Right ventricle myocardium inferior (tissue), 1 donor: ENCODE measurements at places on chromosomes 3 and 15. TPM values are rescaled to one million over a fixed set of nuclear protein-coding genes. Genes with fewer than 3 reads are reported as not detected.

DNA sequence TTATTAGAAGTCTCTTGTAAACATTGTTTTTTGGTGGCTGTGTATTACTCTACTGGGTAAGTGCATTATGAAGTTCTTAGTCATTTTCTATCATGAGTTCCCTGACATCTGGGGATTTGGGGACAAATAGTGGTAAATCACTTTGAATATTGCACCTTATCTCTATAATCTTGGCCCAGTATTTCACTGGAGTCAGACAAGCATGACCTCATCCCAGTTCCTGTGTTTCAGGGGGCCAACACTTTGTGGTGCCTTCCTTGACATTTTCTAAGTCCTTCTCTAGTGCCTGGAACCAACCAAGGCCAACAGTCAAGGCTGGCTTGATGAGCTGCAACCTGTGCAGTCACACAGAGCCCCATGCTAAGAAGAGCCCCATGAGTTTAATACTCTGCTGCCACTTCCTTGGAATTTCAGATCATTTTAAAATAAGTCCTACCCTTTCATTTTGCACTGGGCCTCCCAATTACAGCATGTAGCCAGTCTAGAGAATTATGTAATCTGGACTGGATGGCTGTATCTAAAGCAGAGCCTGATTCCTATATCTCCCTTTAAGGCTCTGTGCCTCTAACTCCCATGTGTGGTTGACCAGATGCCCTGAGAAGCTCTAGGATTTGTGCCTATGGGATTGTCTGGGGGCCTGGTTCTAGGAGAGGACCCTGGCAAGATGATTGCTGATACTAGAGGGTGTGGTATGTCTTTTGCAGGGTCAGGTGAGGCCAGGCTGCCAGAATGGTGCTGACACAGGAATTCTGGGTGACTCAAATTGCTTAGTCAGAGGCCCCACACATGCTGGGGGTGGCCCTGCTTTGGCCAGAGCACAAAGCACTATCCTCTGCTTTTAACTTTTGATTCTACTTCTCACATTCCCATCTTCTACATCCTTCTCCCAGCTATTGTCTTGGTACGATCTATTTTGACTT is 319.6 kb upstream of the TBC1D5 start:
- DNase-seq: no peak

DNA sequence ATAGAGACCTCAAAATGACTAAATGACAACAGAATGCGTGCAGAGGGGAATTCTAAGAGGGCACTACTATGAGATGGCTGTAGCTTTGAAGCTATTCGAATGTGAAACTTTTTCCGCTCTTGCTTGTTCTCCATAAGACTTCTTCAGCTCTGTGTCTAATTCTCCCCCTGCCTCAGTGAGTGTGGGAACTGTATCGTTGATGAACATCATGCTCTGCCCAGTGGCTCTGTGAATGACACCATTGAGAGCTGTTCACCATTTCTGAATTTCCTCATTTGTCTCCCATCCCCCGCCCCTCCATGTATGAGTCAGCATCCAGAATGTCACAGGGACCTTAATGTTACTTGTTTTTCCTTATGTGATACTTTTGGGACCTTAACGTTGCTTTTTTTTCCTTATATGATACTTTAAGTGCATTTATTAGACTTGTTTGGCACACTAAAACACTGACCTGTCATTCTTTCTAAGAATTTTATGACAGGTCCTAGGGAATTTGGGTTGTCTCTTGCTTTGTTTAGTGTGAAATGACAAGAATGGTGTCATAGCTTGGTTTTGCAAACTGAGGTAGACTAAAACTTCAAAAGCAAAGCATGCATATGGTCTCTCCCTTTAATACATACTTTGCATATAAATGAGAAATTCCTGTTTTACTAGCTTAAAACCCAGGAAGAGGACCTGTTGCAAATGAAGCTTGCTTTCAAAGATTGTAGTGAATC is 99.6 kb downstream of the FNDC3B start:
- no peak for DNase-seq

DNA sequence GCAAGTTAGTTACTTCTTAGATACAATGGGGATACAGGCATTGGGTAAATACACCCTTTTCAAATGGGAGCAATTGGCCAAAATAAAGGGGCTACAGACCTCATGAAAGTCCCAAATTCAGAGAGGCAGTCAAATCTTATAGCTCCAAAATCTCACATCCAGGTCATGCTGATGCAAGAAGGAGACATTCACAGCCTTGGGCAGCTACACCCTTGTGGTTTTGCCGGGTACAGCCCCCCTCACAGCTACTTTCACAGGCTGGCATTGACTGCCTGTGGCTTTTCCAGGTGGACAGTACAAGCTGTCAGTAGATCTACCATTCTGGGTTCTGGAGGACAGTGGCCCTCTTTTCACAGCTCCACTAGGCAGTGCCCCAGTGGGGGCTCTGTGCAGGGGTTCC is 17.5 kb upstream of the PLSCR1 start:
- DNase-seq: no peak

- no peak for DNase-seq
These were observed 37.8 kb downstream of the EHHADH start for GRCh38 chr3:185215873-185216606.

- DNase-seq: no peak
These were observed at the start of gene CPNE9 for GRCh38 chr3:9703736-9704346. Gene CPNE9 (plus strand): TSS chr3:9703833. CDS start chr3:9703997, 164 bp downstream.

GRCh38 chr3:137347817-137348368 is 390.1 kb downstream of the IL20RB start:
- DNase-seq: no peak

DNA sequence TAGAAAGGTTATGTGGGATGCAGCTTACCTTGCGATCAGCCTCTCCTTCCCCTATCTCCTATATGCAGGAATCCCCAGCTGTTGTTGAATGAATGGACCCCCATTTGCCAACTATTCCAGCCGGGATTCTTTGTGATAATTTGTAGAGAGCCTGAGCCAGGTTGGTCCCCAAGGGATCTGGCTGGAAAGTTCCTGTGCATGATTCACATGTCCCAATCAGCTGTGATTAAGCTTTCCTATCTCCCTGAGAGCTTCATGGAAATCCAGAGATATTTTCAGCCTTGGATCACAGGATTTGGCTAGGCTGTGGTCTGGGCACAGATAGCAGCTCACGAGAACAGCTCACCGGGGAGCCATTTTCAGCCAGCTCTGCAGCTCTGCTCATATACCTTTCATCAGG is 76.7 kb downstream of the ARNT2 start:
- no peak for DNase-seq

GRCh38 chr3:11613319-11613718 is 30.4 kb downstream of the VGLL4 start:
- DNase-seq: no peak

DNA sequence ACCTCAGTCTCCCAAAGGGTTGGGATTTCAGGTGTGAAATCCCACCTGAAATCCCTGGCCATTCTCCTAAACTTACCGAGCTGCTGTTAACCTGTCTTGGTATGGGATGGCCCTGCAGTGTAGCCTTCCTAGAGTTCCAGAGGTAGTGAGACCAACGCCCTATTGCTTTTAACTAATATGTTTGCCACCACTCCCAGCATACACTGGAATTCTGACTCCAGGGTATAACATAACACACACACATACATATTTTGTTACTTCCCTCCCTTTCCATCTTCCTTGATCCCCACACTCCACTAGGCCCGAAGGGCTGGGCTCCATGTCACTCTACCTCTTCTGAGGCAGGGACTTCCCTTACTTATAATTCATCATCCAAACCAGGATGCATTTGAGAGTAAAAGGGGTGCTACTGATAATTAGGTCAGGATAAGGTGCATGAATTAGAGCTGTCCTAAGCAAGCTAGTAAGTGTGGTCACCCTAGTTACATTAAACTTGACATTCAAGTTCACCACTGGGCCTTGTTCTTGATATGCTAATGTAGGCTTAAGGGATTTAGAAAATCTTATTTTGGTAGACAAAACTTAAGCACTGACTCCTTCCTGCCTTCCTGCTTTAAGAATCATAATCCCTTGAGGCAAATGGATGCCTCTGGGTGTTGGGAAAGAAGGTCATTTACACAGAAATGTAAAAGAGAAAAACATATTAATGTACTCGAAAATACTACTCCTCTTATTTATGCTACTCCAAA is 317.6 kb downstream of the MAGI1 start:
- DNase-seq: no peak

DNA sequence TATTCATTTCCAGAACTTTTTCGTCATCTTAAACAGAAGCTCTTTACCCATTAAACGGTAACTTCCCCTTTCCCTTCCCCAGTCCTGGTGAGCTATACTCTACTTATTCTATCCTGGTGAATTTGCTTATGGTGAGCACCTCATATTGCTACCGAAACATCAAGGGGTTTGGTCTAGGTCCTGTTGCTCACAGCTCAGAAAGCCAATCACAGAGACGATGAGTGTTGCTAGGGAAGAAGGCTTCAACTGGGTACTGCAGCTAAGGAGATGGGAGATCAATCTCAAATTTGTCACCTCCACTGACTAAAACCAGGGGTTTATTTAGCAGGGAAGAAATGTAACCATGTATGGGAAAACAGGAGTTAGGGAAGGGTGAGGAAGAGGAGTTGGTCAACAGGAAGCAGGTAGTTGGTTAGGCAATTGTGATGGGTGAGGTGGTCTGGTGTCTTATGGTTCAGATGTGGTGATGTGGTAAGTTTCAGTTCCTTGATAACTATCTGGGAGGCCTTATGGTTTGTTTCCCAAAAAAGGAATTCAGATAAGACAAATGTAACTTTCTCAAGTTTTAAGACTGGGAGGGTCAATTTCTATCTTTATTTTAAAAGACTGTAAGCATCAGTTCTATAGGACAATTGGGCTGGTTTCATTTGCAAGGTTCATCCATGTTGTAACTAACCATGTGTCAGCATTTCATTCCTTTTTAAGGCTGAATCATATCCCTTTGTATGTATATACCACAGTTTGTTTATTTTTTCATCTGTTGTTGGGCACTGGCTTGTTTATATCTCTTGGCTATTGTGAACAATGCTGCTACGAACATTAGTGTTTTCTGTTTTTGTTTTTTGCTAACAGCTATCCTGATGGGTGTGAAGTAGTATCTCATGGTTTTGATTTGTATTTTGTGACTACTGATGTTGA is 24.3 kb downstream of the ARHGAP11B start:
- DNase-seq: no peak

The SLC28A2 gene
- not detected for total RNA-seq

The SLC12A6 gene
- total RNA-seq: 30.4 TPM

The IRAK2 gene
- total RNA-seq: 2.0 TPM

The NUP210 gene
- 3.5 TPM for total RNA-seq

The DNAH1 gene
- total RNA-seq: 2.2 TPM
